ENCODE measurements at places on chromosomes 7 and 10.

- DNase-seq, result no peak
These were observed 73.5 kb downstream of the HBP1 start for GRCh38 chr7:107242267-107242666.

GRCh38 chr10:98030991-98031431 lies 590 bp upstream of the CRTAC1 start:
- DNase-seq, result no peak

DNA sequence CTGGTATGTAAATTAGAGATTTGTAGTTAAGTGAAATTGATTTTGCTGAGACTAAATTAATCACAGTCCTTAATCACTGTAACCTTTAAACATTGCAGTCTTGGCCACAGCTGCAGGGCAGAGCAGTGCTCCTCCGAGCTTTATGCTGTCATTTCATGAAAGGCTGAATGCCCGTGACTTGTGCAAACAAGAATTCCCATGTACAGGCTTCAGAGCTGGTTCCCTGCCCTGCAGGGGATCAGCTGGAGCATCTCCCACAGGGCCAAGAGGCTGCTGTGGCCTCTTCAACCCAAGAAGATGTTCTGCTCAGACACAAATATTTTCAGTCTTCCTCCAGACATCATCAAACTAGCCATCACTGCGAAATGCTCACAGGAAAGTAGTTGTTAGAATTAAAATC lies 419.1 kb downstream of the AUTS2 start:
- DNase-seq, result no peak

DNA sequence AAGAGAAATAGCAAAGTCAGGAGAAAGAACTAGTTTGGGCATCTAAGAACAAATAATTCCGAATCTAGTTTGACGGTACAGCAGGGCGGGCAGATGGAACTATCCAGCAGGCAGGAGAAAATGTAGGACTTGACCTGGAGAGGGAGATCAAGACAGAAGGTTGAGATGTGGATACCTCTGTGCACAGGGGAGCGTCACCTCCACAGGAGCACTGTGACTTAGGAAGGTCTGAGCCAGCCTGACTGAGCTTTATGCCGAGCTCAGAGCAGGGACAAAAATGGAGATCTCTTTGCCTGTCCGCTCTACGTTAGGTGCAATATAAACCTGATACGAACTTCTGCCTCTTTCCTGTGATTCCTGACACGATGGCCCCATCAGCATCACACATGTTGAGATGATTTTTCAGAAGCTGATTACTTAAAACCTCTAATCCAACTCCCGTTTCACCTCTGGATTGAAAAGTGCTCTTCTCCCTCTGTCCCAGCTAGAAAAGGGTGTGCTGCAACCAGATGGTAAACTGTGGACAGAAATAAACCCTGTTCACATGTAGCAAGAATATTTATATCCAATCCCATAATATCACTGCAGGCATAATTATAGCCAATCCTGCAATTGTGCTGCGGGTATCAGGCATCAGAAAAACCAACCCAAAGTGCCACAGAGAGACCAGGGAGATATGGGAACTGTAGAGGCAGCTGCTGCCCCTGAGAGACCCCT lies 13.6 kb upstream of the SORBS1 start:
- DNase-seq, result no peak

DNA sequence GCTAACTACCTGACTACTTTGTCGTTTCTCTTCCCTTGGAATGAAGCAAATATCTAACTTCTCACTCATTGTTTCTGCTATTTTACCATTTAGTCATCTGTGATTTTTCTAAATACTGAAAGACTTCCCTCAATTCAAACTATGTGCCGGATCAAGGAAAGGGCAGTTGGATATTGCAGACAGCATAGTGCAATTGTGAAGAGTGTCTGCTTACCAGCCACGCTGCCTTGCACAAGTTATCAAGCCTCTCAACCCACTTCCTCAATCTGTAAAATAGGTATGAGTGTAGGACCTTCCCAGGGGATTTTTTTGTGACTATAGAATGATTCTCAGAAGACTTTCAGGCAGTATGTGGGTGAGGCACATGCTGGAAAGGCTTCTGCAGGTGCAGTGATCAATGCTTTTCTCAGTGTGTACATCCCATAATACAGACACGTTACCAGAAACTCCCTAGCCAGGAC lies 54.3 kb downstream of the EGFR start:
- no peak for DNase-seq

- DNase-seq, result no peak
These were observed 547.9 kb upstream of the FOXK1 start for GRCh38 chr7:4134204-4134603.

DNA sequence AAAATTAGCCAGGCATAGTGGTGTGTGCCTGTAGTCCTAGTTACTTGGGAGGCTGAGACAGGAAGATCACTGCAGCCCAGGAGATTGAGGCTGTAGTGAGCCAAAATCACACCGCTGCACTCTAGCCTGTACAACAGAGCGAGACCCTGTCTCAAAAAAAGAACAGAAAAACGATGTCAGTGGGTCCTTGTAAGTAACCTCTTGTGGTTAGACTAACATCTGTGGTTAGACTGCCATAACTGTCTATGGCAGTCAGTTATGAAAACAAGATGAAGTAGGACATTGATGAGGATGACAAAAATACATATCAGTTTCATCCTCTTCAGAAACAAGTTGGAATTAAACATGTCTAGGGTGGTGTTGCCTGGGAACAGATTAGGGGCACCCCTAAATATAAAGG lies 53.3 kb downstream of the AKAP9 start:
- DNase-seq, result no peak

DNA sequence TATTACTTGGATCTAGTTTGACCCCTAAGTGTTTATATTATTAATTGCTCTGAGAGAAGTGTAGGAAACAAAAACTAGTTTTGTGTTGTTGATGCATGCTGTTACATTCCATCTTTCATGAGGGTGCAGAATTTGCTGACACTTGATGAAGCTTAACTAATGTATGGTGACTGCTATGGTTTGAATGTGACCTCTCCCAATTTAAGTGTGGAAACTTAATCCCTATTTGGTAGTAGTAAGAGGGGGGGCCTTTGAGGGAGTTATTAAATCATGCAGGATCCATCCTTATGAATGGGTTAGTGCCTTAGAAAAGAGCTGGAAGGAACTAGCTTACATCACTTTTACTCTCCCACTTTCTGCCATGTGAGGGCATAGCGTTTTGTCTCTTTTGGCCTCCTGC lies 142.5 kb downstream of the PCLO start:
- DNase-seq, result no peak
